ENCODE measurements at places on chromosomes 16 and 17.

GRCh38 chr16:50697881-50698767 lies 4.7 kb downstream of the NOD2 start:
- peak; percentile 25 for DNase-seq

- DNase-seq = no peak
Measured at GRCh38 chr16:53058441-53058840, 3.6 kb downstream of the CHD9 start.

- no peak for DNase-seq
Measured at GRCh38 chr16:78128913-78129312, 29.5 kb downstream of the WWOX start.

DNA sequence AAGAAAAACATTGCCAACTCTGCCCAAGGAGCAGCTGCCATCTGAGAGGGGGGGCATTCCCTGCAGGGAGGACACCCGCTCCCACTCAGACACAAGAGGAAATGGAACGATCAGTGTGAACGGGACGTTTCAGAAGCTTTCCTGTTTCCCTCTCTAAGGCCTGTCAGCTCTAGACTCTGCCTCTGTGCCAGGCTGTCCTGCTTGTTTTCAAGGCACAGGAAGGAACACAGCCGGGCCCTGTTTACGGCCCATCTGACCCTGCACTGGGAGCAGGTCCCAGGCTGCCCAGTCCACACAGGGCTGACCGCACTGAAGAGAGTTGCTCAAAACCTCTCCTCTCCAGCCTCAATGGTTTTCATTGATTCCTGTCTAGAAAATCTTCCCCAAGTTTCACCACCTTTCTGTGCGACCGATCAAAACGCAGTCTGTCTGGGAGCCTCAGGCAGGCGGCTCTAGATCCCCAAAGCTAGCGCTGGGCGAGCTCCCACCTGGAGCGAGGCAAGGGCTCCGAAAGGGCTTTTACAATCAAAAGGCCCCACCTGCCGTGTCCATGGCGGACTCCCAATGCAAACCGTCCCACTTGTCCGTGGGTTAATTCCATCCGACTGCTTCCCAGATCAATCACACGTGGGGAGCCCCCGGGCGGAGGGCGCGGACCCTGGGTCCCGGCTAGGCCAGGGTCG lies 1.5 kb downstream of the PIEZO1 start:
- DNase-seq = no peak

- no peak for DNase-seq
Measured at GRCh38 chr17:62398891-62399290, 18.5 kb downstream of the EFCAB3 start.

DNA sequence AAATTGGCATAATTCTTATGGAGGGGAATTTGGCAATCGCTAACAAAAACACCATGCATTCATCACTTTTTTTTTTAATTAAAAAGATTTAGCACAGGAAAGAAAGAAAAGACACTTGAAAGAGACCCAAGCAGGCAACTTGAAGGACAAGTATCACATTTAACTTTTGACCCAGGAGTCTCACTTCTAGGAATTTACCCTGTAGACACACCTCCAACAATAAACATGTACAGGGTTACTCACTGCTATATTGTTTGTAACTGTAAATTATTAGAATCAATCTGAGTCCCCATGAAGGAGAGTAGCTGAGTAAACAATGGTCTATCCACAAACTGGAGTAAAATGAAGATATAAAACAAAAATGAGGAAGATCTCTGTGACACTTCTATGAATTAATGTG lies 10.1 kb downstream of the KIAA0753 start:
- no peak for DNase-seq

DNA sequence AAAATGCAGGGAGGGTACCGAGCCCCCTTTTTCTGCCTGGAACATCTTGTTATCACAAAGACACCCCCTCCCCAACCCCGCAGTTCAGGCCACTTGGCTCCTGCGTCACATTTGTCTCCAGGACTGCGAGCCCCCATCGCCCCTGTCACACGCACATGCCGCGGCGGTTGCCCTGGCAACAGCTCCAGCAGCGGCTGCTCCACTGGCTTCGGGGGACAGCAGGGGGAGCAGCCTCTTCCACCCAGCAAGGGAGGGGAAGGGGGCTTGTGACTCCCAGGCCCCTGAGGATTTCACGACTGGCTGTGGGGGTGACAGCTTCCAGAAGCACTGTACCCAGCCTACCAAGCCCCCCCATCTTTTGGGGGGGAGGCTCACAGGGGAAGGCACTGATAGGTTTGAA lies 2.6 kb downstream of the BAIAP3 start:
- DNase-seq = no peak

DNA sequence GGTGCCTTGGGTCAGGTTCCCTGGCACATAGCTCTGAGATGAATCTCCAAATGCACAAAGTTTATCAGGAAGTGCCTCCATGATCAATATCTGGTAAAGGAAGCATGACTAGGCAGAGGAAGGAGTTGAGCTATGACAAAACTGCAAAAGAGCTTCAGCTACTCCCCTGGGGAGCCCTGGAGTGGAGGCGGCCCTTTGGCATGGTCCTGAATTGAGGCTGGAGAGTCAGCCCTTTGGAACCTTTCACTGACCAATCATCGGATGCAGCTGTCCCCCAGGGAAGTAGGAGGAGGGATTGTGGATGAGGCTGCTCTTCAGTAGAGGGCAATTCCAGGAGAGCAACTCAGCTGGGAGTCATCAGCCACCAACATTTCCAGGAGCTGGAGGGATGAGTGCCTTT lies 46.1 kb upstream of the NLRP1 start:
- DNase-seq = no peak

DNA sequence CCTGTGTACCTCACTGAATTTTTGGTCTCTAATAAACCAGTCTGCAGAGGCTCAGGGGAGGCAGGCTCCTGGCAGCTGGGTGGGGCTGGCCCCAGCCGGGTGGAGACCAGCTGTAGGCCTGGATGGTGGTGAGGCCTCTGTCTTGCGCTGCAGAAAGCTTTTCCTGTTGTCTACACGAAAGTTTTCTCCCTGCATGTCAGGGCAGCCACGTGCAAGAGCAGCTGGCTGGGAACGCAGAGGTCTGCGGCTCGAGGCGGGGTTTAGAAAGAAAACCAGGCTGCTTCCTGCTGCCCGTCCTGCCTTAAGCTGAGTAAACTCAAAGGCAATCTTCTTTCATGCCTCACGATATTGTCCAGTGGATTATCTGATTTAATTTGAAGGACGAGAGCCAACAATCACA lies 2.4 kb downstream of the SERPINF1 start:
- DNase-seq = peak; percentile 80

- no peak for DNase-seq
Measured at GRCh38 chr17:70810609-70811008, 641.3 kb downstream of the KCNJ2 start.

GRCh38 chr16:49738832-49739231 lies 117.1 kb downstream of the ZNF423 start:
- DNase-seq = no peak

DNA sequence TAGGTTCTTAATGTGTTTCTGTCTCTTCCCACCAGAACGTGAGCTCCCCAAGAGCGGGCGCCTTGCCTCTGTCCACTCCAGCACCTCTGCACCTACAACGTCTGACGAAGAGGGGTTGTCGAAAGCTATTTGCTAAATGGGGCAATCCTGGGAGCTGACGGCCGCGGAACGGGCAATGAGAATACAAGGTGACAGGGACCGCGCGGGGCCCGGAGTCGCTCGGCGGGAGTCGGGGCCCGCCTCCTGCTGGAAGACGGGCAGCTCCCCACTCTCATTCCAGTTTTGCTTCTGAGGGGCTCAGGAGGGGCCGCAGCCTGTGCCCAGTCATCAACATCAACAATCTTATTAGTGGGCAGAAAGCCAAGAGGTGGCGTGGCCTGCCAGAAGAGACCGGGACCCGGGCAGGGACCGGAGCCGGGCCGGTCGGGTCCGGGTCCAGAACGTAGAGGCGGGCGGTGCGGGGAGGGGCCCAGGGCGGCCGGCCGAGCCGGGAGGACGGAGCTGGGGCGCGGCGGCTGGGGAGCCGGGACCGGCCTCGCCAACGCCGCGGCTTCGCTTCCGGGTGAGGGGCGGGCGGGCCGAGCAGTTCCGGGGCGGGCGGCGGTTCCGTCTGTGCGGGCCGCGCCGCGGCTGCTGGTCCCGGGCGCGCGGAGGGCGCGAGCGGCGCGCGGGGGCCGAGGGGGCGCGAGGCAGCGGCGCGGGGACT lies at the start of gene MOSMO:
Gene MOSMO (plus strand): TSS at position 603 of the 706 bp plus-strand sequence. CDS start 191 bp downstream, outside the sequence.
- DNase-seq = peak; percentile 62

DNA sequence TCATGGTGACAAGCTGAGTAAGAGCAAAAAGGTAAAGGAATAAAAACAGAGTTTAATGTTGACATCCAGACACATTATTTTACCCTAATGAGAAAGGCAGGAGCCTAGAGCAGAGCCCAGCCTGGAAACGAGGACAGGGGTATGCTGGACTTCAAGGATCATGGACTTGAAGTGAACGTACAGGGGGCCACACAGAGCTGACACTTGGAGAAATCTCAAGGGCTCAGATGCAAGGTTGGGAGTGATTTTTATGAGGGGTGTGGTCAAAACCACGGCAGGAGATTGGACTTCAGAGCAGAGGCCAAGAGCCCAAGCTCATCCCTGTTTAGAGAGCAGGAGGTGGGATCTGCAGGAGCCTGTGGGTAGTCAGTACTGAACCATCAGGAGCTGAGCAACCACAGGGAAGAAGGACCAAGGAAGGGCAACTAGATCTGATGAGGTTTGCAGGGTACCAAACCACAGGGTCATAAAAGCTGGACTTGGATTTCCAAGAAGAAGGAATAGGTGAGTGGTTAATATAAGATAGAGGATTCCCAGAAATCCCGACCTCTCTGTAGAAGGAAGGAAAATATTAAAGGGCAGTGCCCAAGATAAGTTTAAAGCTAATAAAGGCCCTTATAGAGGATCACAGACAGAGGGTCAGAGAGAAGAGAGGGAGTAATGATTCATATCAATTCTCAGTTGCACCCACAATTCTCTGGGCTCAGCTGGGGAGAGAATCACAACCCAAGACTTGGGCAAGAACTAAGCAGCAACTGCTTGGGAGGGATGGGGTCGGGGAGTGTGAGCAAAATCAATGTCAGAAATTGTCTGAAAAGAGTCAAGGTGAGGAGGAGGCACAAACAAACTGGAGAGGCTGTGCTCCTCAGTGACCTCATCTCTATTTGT lies 331.7 kb downstream of the SOX9 start:
- no peak for DNase-seq

- DNase-seq = no peak
Measured at GRCh38 chr17:64632606-64633005, 29.5 kb downstream of the SMURF2 start.

DNA sequence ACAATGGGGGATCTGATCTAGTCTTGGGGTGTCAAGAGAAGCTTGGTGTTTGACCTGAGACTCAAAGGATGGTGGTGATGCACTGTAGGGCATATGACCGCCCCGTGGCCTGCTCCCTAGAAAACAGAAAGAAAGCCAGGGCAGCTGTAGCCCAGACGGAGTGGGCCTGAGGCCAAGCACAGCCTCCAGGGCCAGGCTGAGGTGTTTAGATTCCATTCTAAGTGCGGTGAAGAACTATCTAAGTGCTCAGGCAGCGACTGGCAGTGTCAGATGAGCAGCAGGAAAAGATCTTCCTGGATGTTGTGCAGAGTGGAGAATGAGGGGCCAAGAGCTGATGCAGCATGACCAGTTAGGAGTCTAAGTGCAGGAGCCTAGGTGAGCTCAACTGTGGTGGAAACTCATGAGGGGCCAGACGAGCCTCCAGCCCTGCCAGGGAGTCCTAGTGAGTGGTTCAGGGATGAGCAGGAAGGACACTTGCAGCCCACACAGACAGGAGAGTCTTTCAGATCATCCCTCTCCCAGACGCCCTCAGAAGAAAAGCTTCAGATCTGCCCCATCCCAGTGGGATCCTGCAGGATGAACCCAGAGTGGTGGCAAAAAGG lies 314.2 kb upstream of the CCL2 start:
- DNase-seq = no peak

- DNase-seq = no peak
Measured at GRCh38 chr17:57975044-57975443, 13.0 kb downstream of the VEZF1 start.

- DNase-seq = no peak
Measured at GRCh38 chr16:66537236-66537635, 12.7 kb downstream of the TK2 start.

DNA sequence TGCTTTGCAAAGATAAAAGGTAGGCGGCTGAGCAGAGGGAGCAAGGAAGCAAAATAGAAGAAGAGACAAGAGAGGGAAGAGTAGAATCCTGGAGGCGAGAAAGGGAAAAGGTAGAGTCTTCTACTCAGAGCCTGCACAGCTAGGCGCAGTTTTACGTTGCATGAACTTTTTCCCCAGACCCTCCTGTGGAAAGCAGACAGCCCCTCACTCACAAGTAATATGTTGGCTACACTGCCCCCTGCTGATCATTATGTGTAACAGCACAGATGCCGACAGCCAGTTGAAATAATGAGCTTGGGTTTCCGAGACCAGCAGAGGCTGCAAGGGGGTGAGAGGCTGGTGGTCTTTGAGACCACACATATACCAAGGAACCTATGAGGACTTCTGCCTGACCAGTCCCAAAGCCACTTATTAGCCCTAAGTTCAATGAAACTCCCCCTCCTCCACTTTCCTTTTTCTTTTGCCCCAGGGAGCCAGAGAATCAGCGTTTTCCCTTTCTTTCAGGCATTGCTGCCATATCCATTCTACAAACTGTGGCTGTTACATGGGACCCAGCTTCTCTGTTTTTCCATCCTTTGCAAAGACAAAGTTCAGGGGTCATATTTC lies 22.5 kb upstream of the CMTR2 start:
- peak; percentile 19 for DNase-seq

- DNase-seq = no peak
Measured at GRCh38 chr17:50843150-50843905, 7.9 kb downstream of the WFIKKN2 start.

DNA sequence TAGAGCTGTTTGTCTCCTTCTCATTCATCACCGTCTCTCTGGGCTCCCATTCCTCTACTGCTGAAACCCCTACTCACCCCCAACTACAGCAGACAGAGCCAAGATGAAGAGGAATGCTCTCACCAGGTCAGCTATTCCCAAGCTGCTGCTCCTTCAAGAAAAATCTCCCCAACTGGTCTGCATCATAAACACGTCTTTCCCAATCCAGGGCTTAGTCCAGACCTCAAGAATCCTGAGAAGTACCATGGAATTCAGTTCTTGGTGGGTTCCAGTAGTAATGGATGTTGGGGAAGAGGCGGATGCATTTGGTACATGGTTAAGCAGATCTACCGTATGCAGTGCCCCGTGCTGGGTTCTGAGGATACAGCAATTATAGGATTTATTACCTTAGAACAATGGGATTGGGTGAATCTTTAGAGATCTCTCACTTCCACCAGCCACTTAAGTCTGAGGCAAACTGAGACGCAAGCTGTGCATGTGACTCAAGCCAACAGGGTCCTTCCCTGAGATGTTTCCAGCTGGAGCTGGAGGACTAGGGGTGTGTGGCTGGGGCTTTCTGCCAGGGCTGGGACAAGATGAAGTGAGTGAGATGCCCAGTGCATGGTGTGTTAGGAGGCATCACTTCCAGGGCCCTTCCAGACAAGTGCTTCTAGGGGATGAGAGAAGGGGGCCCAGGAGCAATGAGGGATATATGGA lies 232.7 kb upstream of the CDH5 start:
- DNase-seq = no peak

- no peak for DNase-seq
Measured at GRCh38 chr17:6712058-6712853, 913 bp downstream of the SLC13A5 start.
